Uterus (tissue), 4 donors: ENCODE measurements at places on chromosomes 11 and 22. TPM values are rescaled to one million over a fixed set of nuclear protein-coding genes. Genes with fewer than 3 reads are reported as not detected.

The TH gene
- 0.37 TPM for total RNA-seq

The PATE4 gene
- not detected for total RNA-seq

The SF1 gene
- 62.0 TPM for total RNA-seq

The HTR3B gene
- not detected for total RNA-seq

The GAB4 gene
- not detected for total RNA-seq

The FAT3 gene
- total RNA-seq = 1.3 TPM

The NUP98 gene
- total RNA-seq = 138 TPM

The C11orf91 gene
- total RNA-seq = not detected

The SLC22A8 gene
- not detected for total RNA-seq

DNA sequence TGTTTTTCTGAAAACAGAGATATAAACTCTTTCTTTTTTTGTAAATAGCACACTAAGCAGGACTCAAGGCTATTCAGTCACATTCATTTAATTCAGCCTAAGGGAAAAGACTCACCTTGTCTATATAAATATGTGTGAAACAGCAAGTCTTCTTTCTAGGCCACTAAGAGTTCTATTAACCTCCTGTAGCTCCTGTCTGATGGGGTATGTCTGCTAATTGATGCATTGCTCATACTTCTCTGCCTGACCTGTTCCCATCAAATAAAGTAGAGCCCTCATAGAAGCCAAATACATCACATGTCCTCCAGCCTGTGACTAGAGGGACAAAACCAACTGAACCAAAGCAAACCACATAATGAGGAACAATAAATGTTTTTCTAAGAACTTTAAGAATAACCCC is 68.2 kb downstream of the MSANTD4 start:
- DNase-seq = no peak

DNA sequence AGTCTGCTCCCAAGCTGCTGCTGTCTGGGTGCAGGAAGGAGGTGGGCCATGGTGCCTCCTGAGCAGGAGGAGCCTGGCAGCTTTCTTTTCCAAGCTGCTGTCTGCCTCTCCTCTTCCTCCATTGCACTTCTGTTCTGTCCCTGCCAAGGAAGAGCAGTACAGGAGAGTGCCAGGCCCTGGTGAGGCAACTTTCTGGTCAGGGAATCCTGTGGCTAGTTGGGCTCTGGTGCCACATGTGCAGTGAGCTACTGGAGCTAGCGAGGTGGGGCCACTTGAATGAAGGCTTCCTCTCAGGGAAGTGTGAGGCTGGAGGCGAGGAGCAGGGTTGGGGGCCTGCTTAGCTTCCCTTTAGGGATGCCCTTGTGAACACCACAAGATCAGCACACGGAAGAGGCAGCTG is 90.0 kb downstream of the TSPAN18 start:
- no peak for DNase-seq

DNA sequence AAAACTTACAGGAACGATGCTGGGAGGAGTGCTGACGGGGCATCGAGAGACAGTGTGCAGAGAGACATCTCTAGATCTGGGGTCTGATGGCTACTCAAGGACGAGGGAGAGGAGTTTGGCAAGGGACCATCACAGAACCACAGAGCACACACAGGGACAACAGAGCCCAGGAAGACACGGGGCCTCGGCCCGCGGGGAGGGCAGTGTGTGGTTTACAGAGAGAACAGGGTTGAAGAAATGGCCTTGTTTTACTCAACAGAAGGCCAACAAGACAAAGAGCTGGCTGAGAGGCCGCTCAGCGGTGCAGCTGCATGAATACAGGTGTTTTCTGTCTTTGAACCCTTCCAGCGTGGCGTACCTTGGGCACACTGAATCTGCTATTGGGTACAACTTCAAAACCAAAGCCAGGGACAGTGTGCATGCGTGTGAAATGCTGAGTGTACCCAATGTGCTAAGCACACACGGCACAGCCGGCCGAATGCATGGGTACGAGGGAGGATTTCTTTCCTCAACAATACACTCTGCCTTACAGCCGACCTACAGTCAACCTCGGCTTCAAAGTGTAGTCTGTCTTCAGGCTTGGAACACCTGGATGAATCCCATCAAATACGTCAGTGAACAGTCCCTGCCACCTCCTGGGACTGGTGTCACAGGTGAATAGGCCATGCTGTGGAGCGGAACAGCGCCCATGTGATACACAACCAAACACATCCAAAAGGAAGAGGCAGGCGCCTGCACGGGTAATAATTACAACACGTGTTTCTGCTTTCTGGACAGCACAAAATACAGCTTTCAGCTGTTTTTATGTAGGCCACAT is 20.7 kb upstream of the BID start:
- DNase-seq = no peak

- DNase-seq = no peak
Observed at GRCh38 chr11:102085864-102086551, 24.2 kb upstream of the YAP1 start.

- no peak for DNase-seq
Observed at GRCh38 chr11:88169881-88170280, 5.4 kb downstream of the RAB38 start.

DNA sequence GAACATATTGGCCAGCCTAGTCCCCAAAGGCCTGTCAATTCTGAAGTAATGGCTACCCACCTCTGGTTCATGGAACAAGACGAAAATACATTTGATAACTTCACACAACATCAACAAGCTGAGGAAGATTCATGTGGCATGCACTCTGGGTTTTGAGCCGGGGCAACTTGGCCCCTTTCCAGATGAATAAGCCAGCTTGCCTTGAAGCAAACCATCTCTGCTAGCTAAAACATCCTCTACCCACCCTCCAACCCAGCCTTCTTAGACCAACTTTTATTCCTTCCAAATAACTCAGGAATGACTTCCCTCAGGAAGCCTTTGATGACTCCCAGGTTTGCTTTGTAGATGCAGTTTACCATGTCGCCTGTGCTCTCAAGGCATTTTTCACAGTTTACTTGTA is 94.4 kb downstream of the SLC1A2 start:
- DNase-seq = no peak

DNA sequence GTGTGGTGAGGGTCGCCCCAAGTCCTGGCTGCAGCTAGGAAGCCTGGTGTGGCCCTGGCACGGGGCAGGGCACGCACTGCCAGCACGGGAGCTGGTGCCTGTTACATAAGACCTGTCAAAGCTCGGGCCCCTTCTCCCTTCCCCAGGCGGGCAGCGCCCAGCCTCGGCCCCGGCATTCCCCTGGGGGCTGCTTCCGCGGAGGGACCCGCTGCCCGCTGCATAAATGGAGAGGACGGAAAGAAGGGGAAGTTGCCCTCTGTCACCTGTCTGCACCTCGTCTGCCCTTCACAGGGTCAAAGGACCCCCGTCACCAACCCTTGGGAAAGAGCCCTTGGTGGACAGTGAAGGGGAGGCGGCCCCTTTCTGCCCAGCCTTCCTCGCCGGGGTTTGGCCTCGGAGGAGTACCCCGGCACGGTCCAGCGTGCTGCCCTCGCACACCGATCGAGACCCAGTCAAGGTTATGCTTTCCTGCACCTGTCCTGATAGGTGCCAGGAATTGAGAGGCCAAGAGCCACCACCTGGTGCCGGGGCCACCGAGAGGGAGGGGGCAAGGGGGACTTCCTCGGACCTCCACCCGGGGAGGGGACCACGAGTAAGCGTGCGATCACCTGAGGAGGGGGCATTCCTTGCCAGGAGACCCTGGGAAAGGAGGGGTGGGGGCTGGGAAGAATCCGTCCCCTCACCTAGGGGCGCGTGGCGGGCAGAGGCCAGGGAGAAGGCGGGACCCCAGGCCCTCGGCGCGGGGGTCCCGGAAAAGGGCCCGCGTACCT is 16.8 kb upstream of the MFRP start:
- DNase-seq = peak; percentile 32

DNA sequence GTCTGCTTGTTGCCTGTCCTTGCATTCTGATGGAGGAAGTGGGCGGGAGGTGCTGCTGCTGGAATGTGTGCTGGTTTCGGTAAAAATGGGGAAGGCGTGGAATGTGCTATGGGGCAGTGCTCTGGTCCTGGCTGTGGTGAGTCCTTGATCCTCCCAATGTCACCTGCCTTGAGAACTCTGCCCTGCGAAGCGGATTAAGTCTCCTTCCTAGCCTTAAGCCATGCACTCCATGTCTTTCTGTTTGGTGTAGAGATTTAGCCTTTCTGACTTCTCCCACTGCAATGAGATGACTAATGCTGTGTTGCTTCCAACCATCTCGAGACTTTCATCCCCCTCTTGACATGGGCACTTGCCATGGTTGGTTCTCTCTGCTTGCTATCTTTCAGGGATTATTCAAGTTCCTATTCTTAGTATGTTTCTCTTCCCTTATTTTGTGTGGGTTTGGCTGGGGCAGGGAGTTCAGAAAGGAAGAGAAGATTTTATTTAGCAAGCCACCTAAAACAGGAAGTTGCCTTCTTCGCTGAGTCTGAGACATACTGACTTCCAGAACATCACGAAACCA is 687.9 kb downstream of the NTM start:
- no peak for DNase-seq

GRCh38 chr11:73945396-73945795 is 5.4 kb upstream of the DNAJB13 start:
- DNase-seq = no peak

DNA sequence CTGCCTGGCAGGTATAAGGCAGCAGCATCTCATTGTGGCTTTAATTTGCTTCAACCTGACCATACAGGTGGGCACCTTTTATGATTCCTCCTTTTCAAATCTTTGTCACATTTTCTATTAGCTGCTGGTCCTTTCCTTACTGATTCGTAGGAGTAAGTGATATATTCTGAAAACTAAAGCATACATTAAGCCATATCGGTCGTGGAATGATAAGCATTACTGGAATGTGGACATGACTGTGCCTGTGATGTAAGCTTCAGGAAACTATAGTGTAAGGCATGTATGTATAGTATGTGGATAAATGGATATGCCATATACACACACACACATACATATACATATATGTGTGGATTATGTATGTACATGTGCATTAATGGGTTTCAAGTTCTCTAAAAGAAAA is 20.8 kb downstream of the YPEL1 start:
- DNase-seq = no peak

DNA sequence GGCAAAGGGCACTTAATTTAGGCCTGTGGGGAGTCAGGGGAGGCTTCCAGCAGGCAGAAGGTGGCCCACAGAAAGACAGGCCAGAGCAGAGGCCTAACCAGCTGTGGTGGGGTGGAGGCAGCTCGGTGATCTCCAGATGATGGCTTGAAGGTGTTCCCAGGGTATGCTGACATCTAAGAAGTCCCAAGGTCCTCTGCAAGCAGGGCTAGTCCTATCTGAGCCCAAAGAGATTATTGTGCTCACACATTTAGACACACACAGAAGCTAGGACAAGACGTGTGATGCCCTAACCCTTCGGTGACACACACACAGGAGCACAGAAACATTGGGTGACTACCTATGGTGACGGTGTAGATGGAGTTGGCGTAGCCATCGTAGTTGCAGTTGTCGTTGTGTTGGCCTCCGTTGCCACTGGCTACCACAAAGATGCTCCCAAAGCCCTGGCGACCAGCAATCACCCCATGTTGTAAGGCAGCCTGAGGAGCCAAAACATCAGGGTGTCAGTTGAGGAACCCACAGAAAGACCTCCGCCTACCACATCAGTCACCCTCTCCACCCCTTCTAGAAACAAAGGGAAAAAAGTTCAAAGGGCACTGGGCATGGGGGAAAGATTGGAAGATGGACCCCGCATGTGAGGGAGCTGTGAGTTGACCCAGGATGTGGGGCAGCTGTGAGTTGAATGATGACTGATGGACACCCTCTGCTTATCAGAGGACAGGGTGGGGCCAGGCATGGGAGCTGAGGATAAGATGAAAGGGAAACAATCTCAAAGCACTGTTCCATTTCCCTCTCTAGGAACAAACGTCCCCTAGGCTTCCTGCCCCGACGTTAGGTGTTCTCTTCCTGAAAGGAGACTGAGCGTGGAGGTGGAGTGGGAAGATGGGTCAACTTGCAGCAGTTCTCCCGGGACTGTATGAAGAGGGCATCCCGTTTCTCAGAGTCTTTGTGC is 7.9 kb downstream of the PCSK7 start:
- no peak for DNase-seq
